ENCODE measurements at places on chromosomes 6 and 20.
A peak's percentile ranks its signal among the peaks of the same experiment; 100 is the strongest.

GRCh38 chr6:31952140-31952805, 6.4 kb downstream of the CFB start:
- DNase-seq: no peak

- no peak for DNase-seq
These were observed 79.0 kb downstream of the DNAAF9 start for GRCh38 chr20:3328501-3328900.

GRCh38 chr6:27605401-27606342, 132.8 kb upstream of the ZNF184 start:
- peak; percentile 43 for DNase-seq

GRCh38 chr6:136831873-136832562, 9.6 kb downstream of the PEX7 start:
- no peak for DNase-seq

DNA sequence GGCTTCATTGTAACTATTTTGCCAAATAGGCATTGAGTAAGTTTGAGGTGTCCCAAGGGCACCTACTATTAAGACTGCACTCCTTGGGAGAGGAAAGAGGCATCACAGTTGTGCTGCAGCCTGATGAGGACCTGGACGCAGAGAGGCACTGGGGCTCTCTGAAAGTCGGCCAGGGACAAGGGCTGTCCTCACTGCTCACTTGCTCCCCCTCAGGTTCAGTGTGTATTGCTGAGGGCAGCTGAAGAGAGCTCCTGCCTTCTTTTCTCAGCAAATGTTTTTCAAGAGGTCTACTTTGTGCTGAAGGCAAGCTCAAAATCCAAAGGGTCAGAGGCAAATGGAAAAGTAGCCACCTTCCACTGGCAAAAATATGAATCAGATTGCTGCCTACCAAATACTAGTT, 331.8 kb downstream of the RIMS1 start:
- DNase-seq: no peak

DNA sequence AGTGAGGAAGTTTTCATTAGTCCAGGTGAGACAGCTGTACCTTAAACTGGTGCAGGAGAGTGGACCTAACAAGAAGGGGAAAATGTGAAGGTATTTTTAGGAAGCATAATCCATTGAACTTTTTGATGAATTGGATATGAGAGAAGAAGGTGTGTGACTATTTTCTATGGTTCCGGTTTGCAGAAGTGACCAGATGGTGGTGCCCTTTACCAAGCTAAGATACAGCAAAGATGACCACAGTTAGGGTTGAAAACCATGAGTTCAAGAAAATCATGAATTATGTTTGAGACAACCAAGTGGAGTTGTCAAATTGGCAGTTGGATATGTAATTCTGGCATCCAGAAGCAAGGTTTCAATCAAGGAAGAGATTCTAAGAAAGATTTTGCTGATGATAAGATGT, 61.9 kb upstream of the NRSN1 start:
- DNase-seq: no peak

GRCh38 chr6:47810885-47811284, 29.1 kb downstream of the OPN5 start:
- DNase-seq: no peak

GRCh38 chr20:53639128-53639527, 45.5 kb upstream of the ZNF217 start:
- no peak for DNase-seq

GRCh38 chr6:30884521-30885480, 482 bp downstream of the DDR1 start:
- DNase-seq: peak; percentile 70

- no peak for DNase-seq
These were observed 220.1 kb downstream of the HACE1 start for GRCh38 chr6:104639668-104640067.

GRCh38 chr6:158759966-158760617, 59.1 kb downstream of the EZR start:
- no peak for DNase-seq

DNA sequence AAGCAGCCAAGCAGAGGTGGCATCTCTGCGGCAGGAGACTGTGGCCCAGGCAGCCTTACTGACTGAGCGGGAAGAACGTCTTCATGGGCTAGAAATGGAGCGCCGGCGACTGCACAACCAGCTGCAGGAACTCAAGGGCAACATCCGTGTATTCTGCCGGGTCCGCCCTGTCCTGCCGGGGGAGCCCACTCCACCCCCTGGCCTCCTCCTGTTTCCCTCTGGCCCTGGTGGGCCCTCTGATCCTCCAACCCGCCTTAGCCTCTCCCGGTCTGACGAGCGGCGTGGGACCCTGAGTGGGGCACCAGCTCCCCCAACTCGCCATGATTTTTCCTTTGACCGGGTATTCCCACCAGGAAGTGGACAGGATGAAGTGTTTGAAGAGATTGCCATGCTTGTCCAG, 5.9 kb upstream of the PHF1 start:
- DNase-seq: no peak

Measured in right hindlimb (tissue), 1 donor.